Cardiac atrium fibroblast (primary cell): ENCODE measurements at places on chromosomes 2 and 18. TPM values are rescaled to one million over a fixed set of nuclear protein-coding genes. Genes with fewer than 3 reads are reported as not detected.

SERPINB4 gene
- not detected in 2 replicates for total RNA-seq

SNORC gene
- total RNA-seq: not detected in 2 replicates

LYG1 gene
- total RNA-seq: not detected in 2 replicates

SPATA3 gene
- not detected in 2 replicates for total RNA-seq

IL1RL1 gene
- 25.8 and 85.2 TPM in 2 replicates for total RNA-seq

METTL5 gene
- 41.0 and 49.1 TPM in 2 replicates for total RNA-seq

MALT1 gene
- 18.5 and 24.6 TPM in 2 replicates for total RNA-seq

SLC16A14 gene
- 0.18 and 0.49 TPM in 2 replicates for total RNA-seq

HOXD10 gene
- not detected in 2 replicates for total RNA-seq

TXNDC2 gene
- 0.32 TPM in 1 of 2 replicates, not detected in the other for total RNA-seq
